ENCODE measurements at places on chromosomes 7 and 10.

DNA sequence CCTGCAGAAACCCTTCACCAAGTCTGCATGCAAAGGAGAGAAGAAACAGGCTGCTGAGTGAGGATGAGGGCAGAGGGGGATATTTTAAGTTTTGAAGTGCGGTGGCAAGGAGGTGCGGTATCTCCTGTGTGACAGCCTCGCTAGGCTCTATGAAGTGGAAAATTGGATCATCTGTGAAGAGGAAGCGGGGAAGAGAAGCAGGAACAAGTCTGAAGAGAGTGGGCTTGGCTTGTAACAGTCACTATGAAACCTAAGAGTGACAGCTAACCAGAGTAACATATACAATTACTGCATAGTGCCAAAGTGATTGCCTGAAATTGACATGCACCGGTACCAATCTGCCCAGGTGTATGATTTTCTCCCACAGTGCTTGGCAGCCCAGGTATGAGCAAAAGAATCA, 287.5 kb upstream of the KLF14 start:
- DNase-seq: no peak

DNA sequence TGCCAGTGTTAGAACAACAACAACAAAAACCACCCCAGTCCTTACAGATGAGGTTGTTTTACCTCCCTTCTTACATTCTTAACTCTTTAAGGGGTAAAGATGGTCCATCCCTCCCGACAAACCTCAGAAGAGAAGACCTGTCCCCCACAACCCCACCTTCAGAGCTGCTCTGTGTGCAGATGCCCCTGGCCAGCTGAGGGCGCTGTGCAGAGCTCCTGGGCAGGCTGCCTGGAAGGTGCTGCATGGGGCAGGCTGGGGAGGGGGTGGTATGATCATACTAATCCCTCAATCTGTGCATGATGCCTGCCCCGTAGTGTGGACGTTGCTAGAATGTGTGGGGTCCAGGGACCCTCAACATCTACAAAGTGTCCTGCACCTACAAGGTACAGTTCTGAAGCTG, 387.1 kb downstream of the INHBA start:
- DNase-seq: no peak

- DNase-seq: no peak
Measured at GRCh38 chr7:98324782-98325181, 43.3 kb downstream of the BRI3 start.

- DNase-seq: peak; percentile 33
Measured at GRCh38 chr10:86837663-86838062, 81.2 kb downstream of the BMPR1A start.

GRCh38 chr10:48742891-48743860, 58.5 kb downstream of the WDFY4 start:
- no peak for DNase-seq

GRCh38 chr7:76302347-76303201, at the start of gene HSPB1:
HSPB1 (plus strand) TSS chr7:76302673; CDS start chr7:76302713, 40 bp downstream.
- no peak for DNase-seq

GRCh38 chr10:22477334-22478287, 132.3 kb downstream of the SPAG6 start:
- no peak for DNase-seq

Data from right renal cortex interstitium (tissue), 3 donors.